ENCODE measurements at places on chromosomes 12 and 14.
A peak's percentile ranks its signal among the peaks of the same experiment; 100 is the strongest.

DNA sequence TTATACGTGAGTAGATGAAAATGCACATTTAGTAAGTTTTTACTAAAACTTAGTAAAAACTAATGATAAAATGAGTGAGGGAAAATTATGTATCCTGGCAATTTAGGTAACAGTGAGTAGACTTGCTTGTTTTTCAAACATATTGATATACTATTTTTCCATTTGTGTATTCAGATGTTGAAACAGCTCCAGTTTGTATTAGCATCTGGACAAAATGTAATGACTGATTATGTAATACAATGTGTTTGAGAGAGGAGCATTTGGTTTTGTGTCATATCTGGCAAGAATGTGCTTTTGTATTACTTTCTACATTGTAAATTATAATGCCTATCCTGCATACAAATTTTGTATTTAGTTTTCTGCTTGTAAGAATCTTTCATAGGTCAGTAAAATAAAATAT lies 5.6 kb downstream of the CNOT2 start:
- DNase-seq: no peak

- DNase-seq: no peak
Measured at GRCh38 chr14:104640681-104641080, 36.1 kb upstream of the TMEM179 start.

- no peak for DNase-seq
Measured at GRCh38 chr12:55707219-55707671, 459 bp downstream of the ITGA7 start.

GRCh38 chr12:80581783-80582182 lies 125.7 kb upstream of the MYF6 start:
- DNase-seq: no peak

DNA sequence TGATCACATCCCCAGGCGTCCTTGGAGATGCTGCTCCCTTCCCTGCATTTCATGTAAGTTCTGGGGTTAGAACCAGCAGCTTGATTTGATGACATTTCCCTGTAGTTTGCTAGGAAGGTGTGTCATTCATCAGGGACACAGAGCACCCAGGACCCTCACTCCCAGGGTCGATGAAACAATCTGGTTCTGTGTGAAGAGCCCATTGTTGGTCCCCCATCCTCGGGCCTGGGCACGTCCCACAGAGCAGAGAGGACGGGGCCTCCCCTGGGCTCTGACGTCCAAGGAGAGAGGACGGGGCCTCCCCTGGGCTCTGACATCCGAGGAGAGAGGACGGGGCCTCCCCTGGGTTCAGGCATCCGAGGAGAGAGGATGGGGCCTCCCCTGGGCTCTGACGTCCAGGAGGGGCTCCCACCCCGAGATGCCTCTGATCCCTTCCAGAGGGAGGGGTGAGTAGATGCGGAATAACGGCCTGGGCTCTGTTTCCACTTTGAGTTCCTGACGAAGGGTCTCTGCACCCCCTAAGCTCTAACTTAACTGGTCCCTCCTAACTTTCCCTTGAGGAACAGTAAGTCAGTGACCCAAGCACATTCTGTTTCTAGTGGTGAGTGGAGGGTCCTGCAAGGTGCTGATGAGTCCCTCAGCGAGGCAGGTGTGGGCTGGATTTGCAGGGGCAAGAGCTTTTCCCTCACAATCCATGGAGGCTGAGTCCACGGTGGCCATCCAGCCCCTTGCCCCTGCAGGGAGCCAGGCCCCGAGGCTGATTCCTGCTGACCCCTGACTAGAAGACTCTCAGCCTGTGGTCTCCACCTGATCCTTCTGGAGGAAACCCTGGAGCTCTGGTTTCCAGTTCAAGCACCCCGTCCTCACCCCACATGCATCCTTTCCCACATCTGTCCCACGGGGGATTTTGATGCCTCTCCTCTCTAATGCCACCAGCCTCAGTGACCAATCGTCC lies 35.5 kb upstream of the SFSWAP start:
- no peak for DNase-seq

- no peak for DNase-seq
Measured at GRCh38 chr12:57211791-57212700, 4.5 kb upstream of the NXPH4 start.

DNA sequence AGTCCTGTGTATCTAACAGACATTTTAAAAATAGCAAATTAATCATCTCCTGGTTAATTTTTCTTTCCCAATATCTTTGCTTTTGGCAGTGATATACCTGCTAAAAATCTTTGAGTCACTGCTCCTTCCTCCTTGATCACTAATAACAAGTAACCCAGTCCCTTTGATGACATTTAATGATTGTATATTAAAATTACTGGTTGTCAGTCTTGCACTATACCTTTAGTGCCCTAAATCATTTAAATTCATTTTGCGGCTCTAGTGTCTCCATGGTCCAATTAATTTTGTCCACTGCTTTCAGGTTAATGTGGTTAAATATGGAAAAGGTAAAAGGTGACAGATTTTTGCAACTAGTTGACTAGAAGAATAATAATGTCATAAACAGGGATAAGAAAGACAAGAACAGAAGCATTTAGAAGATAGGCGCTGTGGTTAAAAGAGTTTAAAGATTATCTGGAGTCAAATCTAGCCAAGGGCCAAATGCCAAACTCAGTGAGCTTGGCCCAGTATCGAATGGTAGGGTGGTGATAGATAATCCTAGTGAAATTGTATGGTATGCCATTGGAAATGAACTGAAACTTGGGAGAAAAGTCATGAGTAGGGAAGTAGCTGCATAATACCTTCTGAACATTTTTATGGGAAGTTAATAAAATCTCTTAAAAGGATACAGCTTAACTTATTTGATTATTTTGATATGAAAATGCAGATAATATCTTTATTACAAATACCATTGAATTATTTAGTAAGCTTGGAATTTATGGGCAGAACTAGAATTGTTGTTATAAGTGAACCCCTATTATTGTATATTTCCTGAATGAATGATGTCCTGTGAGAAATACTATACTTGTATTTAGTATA lies 115.0 kb downstream of the PCNX1 start:
- no peak for DNase-seq

DNA sequence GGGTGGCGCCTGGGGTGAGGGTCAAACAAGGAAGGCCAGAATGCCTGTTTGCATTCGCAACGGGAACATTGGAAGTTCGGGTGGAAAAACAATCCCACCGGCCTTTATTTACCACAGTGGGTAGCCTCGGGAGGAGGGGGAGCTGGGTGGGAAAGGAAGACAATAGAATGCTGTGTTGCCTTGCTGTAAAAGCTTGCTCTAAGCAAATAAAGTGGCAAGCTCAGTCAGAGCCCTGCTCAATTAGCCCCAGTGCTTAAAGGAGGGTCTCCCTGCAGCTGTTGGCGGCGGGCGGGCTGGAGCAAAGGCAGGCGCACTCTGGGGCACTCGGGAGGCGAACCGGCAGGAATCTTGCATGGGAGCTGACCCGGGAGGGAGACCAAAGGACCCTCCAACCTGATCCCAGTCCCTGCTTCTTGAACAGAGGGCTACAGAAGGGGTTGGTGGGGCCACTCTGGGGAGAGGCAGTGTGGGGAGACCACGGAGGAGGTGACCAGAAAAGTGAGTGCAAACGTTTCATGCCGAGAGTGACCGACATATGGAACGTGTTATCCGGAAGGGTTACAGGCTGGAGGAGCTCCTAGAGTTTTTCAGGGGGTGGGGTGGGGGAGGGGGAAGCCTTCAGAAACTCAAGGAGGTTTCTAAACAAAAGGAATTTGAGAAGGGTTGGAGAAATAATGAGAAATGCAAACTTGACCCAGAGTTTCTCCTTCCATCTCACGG lies 48.5 kb downstream of the NTF3 start:
- DNase-seq: peak; percentile 29

- DNase-seq: no peak
Measured at GRCh38 chr14:72822946-72823611, 70.8 kb downstream of the DPF3 start.

GRCh38 chr12:131195796-131196195 lies 242.1 kb downstream of the ADGRD1 start:
- no peak for DNase-seq

- DNase-seq: no peak
Measured at GRCh38 chr14:91879196-91879595, 11.9 kb upstream of the TC2N start.

DNA sequence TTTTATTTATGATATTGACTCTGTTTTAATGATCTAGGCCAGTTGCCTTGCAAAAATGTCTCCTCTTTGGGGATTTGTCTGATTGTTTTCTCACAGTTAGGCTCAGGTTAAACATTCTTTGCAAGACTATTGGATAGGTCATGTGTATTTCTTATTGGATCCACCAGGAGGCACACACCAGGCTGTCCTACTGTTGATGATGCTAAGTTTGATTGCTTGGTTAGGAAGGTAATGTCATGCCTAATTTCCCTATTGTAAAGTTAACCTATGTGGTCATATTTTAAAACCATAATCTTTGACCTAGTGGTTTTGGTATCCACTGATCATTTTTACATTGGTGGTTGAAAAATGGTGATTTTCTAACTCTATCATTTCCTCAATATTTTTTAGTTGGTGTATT lies 137.1 kb downstream of the BRMS1L start:
- DNase-seq: no peak

DNA sequence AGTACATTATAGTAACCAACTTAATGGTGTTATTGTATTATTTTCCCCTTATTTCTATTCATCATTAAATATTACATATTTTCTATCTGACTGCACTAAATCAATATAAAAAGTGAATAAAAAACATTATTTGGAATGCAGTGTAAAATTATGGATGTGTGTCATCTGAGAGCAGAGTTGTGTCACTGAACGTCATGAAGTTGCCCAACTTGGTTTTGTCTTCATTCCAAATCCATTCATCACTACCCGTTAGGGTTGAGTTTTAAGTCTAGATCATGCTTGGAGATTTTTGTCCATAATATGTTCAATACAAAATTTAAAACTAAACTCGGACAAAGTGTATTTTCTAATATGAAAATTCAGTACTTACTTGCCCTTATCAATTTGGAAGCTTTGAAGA lies 16.1 kb downstream of the KLRF1 start:
- DNase-seq: no peak

DNA sequence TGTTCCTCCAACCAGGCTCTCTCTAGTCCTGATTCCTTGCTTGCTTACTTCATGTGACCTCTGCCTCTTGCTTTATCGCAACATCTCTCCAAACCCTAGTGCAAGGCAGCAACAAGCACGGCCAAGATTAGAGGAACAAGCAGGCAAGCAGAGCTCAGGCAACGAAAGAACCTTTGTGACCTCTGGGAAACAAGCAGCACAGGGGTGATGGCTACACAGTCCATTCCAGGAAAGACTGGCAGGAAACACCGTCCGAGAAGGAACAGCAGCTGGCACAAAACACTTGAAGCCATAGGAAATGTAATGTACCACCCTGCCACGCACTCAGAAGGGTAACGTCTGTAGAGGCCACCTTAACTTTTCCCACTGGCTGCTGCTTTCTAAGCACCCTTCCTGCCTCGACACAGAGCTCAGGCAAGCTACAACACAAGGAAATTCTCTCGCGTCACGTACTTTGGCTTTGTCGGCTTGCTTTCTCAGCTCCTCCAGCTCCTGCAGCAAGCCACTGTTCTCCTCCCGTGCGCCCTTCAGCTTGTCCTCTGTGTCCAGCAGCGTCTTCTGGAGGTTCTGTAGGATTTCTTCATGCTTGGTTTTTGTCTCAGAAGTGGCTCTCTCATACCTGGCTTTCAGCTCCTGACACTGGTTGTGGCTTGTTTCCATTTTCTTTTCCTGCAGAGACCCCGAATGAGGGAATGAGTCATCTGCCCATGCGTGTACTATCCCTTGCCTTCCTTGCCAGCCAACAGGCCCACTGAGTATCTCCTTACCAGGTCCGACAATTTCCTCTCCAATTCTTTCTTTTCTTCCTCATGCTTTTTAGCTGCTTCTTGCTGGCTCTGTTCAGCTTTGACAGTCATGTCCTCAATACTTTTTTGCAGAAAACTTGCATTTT lies 61.4 kb upstream of the VPS33A start:
- DNase-seq: no peak

Data from DMS79 treated with DMSO at 0.1 percent for 48 hours (cell line).